NCI-H1694 (cell line): ENCODE measurements at places on chromosomes 12 and 14.

DNA sequence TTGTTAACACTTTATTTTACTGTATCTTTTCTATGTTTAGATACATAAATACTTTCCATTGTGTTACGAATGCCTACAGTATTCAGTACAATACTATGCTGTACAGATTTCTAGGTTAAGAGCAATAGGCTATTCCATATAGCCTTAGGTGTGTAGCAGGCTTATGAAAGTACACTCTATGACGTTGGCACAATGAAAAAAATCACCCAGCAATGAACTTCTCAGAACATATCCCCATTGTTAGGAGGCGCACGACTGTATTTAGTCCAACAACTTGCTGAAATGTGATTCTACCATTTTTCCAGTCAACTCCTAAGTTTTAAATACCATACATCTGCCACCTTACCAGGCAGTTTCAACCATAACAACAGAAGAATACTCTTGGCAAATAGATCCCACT lies 1.8 kb downstream of the PARP11 start:
- no peak for DNase-seq

- DNase-seq, result no peak
Observed at GRCh38 chr14:53620890-53621289, 335.7 kb downstream of the BMP4 start.

GRCh38 chr14:24315807-24316596 lies 4.7 kb downstream of the LTB4R start:
- no peak for DNase-seq

DNA sequence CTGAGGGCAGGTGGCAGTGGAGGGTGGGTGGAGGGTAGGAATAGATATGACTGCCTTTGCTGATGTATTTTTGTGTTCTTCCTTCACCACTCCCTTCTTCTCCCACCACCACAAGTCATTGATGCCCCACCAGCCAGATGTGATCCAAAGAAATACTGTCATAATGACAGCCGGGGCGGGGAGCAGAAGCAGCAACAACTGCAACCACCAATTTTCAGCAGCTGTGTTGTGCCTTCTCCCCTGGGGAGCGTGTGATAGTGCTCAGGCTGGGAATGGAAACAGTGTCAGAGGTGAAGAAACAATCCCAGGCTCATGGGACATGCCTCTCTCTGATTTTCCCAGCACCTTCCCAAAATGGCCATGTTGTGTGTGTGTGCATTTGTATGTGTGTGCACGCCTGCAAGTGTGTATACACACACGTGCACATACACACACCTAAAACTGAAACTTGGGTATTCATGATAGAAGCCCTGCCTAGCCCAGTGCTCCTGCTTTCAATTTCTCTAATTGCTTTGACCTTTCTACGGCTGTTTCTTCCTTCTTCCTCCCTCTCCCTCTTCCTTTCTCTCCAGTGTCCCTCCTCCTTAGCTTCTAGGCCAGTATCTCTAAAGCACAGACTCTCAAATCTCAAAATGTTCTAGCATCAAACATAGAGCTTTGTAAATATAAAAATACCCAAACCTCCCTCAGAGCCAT lies 299.2 kb upstream of the FKBP4 start:
- DNase-seq, result no peak

DNA sequence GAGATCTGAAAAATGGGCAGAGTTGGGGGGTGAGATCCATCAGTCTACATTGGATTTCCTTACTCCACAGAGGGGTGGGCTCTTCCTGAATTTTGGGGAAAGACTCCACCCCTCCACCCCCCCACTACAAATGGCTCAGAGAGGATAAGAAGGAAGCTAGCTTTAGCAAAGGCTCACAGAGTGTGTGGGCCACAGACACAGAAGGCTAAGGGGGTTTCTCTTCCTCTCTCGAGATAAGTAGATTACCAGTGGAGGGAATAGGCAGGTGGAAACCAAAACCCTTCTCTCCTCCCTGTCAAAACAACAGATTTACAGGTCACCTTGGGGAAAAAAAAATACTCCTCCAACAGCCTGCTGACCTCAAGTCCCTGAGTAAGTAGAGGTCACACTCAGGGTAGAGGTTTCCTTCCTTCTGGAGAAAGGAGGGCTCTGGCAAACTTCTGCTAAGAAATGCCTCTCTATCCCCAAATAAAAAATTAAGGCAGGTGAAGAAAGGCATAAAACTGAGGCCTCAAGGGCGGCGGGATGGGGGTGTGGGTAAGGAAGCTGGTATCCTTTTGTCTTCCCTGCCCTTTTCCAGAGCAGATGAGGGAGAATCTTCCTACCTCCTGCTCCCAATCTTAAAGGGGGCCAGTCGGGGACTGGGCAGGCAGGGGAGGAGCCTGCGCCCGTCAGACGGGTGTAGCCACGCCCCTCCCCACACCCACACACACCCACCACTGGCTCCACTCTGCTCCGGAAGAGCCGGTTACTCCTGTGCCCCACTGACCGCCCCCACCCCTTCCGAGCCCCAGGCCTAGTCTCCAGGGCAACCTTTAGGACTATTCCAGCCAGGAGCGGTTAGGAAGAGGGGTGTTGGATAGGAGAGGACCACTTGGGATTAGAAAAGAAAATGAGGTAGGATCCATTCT lies 1.9 kb upstream of the BAZ2A start:
- no peak for DNase-seq

DNA sequence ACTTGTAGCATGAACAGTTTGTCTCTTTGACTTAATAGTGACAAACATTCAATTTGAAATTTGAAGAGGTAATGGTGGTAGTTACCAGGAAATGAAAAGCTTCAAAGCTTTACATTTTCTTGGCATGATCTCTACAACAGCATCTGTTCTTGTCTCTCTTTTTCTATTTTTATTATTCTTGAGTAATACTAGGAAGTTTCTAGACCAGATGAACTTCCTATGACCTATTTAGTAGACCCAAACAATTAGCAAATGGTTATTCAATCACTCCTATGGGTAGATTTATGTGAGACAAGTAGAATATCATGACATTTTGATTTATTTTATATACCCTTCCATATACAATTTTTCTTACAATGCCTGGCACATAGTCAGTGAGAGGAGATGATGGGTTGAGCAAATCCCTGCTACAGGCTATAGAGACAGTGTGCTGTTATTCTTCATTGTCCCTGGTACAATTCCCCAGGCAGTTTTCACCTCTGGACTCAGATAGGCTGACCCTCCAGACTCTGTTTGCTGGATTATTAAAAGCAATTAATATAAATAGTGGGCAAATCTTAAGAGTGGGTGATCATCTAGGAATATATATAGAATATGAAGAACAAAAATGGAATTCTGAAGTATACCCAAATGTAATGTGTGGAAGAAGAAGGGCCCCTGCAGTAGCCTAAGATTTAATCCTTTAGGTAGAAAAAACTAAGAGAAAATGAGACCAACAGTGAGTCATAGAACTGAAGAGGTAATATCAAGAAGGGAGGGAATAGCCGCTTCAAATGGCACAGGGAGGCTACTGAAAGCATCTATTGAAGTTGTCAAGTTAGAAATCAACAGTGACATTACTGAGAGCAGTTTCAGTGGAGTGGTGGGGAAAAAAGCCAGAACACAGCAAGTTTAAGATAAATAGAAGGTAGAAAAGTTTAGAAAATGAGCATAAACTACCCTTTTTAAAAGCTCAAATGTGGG lies 512.0 kb downstream of the FOXG1 start:
- no peak for DNase-seq

- DNase-seq, result no peak
Observed at GRCh38 chr12:112446008-112446725, 27.4 kb downstream of the PTPN11 start.

GRCh38 chr12:49881415-49882247 lies 22.1 kb downstream of the FAIM2 start:
- DNase-seq, result no peak

GRCh38 chr14:24113379-24113800 lies 1.2 kb upstream of the DCAF11 start:
- DNase-seq, result no peak

DNA sequence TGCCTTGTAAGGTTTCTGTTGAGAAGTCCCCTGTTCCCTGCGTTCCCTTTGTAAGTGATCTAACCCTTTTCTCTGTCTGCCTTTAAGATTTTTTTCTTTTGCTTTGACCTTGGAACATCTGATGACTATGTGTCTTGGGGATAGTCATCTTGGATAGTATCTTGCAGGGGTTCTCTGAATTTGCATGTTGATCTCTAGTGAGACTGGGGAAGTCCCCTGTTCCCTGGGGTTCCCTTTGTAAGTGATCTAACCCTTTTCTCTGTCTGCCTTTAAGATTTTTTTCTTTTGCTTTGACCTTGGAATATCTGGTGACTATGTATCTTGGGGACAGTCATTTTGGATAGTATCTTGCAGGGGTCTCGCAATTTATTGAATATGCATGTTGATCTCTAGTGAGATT lies 38.2 kb upstream of the TMX1 start:
- DNase-seq, result no peak

DNA sequence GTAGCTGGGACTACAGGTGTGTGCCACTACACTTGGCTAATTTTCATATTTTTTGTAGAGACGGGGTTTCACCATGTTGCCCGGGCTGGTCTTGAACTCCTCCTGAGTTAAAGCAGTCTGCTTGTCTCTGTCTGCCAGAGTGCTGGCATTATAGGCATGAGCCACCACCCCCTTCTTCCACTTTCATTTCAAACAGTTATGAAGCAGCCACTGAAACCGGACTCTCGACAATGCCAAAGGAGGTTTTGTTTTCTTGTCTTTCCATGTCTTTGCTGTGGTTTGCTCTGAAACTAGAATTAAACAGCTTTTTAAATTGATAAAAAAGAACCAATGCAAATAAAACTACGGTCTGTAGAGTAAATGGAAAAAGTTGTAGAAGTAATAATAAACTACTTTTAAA lies 30.4 kb downstream of the RAP1B start:
- no peak for DNase-seq

- no peak for DNase-seq
Observed at GRCh38 chr12:98369581-98369980, 145.8 kb upstream of the TMPO start.

- no peak for DNase-seq
Observed at GRCh38 chr14:64391113-64391725, 3.1 kb downstream of the MTHFD1 start.

GRCh38 chr12:54389134-54389508 lies 4.6 kb upstream of the ZNF385A start:
- no peak for DNase-seq

DNA sequence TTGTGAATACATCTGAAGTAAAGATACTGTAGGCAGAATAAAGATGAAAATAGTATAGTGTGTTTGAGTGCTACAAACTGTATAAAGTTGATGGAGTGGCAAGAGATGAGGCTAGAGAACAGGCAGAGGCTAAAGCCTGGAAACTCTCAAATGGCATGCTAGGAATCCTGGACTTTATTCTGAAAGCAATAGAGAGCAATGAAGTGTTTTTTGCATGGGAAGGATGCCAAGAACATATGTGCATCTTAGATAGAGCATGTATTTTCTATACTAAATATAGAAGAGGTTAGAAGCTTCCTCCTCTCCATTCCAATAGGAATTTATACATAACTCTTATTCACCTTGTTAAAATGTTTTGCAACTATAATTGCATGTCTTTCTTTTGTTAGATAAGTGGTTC lies 86.3 kb upstream of the TMTC2 start:
- peak; percentile 9 for DNase-seq

DNA sequence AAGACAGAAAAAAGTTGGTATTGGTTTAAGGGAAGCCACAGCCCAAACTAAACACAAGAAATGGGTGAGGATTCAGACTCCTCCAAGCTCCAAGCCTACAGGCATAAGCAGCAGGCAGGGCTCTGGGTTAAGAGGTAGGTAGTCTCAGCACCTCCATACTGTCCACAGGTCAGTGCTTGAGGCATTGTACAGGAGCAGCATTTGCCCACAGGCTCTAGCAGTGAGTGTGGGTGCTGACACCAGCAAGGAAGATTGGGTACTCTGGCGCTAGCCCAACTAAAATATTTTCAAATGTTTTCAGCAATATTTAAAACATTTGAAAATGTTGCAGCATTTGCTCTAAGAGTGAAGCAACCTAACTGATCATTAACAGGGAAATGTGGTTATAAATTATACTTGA lies 33.1 kb downstream of the FERMT2 start:
- no peak for DNase-seq

GRCh38 chr12:128265566-128265965 lies 1.4 kb upstream of the TMEM132C start:
- DNase-seq, result no peak

DNA sequence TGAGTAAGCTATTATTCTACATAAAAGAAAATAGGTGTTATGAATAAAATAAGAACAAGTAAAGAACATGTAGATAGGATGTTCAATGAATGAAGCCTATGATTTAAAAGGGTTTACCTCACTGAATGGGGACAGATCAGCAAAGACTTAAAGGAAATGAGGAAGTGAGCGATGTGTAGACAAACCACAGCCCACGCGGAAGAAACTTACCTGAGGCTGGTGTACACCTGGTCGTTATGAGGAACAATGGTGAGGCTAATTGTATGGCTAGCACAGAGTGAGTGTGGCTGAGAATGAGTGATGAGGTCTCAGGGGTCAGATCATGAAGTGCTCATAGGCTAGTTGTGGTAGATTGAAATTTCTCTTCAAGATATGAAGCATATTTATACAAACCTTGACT lies 221.7 kb downstream of the ALG10B start:
- no peak for DNase-seq

GRCh38 chr14:100522616-100523099 lies 64.6 kb downstream of the BEGAIN start:
- peak; percentile 52 for DNase-seq

- peak; percentile 21 for DNase-seq
Observed at GRCh38 chr12:95208678-95209077, 8.6 kb downstream of the FGD6 start.

DNA sequence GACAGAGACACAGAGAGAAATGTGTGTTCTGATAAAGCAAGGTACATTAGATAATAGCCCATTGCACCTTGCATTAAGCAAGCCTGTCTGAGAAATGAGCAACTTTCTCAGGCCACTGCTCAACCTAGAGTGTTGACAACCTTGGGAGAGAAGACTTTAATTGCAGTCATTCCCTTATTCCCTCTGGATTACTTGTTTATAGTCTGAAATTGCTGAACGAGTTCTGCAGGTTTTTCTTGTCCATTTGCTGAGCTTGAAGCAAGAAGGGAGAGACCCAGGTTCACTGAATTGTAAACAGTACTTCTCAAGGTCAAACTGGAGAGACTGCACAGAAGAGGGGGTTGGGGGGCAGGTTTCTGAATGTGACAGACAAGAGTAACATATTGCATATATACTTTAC lies 159.4 kb upstream of the PLEKHG7 start:
- DNase-seq, result no peak

GRCh38 chr14:90091393-90091792 lies 29.6 kb downstream of the KCNK13 start:
- DNase-seq, result peak; percentile 97

DNA sequence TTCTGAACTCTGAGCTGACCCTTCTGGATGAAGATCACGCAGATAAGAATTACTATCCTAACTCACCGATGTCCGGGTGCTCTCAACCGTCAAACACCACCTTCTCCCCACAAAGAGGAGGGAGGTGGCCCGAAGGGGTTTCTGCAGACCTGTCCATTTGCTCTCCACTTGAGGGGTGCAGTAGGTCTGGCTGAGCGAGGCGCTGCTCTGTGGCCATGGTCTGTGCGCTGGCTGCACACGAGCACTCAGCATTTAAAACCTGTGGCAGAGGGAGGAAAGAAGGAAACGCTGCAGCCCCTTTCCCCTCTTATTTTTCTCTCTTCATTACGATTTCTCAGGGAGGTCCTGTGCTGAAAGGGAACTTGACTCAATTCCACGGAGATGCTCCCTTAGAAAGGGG lies 1.5 kb upstream of the HOXC13 start:
- DNase-seq, result no peak
